ENCODE measurements at places on chromosomes 4 and X. TPM values are rescaled to one million over a fixed set of nuclear protein-coding genes. Genes with fewer than 3 reads are reported as not detected.

- no peak for DNase-seq
- H3K27me3 ChIP-seq, result no peaks in the 10 kb centered on the region
- no peak overlapping the region for H3K27ac ChIP-seq
Observed at GRCh38 chr4:73673286-73673685, 53.0 kb upstream of the RASSF6 start.

- H3K27ac ChIP-seq, result no peak overlapping the region
- H3K27me3 ChIP-seq, result no peaks in the 10 kb centered on the region
- H3K36me3 ChIP-seq, result no peaks in the 10 kb centered on the region
- DNase-seq, result no peak
- no peak overlapping the region for H3K4me3 ChIP-seq
Observed at GRCh38 chrX:12405306-12405705, 267.0 kb downstream of the FRMPD4 start.

The SLITRK4 gene
- total RNA-seq, result 35.6 TPM

- H3K36me3 ChIP-seq, result peaks cover 18% of the 10 kb centered on the region
- no peak overlapping the region for H3K27ac ChIP-seq
- H3K4me3 ChIP-seq, result no peak overlapping the region
- no peaks in the 10 kb centered on the region for H3K4me1 ChIP-seq
Observed at GRCh38 chr4:52612341-52612740, 46.8 kb downstream of the USP46 start.

The YY2 gene
- 1.4 TPM for total RNA-seq

- no peak overlapping the region for H3K4me3 ChIP-seq
- H3K36me3 ChIP-seq, result no peaks in the 10 kb centered on the region
- no peaks in the 10 kb centered on the region for H3K27me3 ChIP-seq
- no peak overlapping the region for H3K27ac ChIP-seq
- no peak for DNase-seq
Observed at GRCh38 chr4:52939325-52939724, 77.2 kb downstream of the RASL11B start.

- H3K27ac ChIP-seq, result no peak overlapping the region
- H3K27me3 ChIP-seq, result no peaks in the 10 kb centered on the region
- peaks cover 3% of the 10 kb centered on the region for H3K4me1 ChIP-seq
- H3K4me3 ChIP-seq, result no peak overlapping the region
Observed at GRCh38 chrX:57587062-57587461, 4.7 kb upstream of the ZXDB start.

DNA sequence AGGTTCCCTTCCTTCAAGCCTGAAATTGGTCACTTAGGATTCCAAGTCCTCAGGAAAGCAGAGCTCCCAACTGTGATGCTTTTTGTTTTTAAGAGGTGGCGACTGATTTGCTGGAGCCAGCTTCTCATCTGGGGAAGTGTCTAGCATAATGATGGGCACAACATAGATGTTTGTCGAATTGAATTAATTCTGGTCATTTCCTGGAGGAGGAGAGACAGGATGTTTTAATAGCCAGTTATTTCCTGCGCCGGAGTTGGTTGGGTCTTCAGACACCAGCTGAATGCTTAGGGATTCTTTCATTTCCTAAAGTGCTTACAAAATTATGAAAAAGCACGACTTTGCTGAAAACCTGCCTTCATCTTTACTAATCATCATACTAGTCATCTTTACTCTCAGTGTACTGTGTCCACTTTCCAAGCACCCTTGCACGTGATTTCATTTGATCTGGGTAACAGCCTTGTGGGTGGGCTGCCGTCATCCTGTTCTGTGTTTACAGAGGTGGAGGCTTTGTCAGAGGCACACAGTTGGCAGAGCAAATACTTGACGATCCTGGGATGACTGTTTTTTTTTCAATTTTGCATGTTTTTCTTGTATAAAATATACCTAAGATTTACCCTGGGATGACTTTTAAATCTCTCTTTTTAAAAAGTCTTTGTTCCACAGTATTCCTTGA lies 49.5 kb downstream of the RGS12 start:
- H3K27ac ChIP-seq, result peak overlapping the region; percentile 0
- H3K36me3 ChIP-seq, result peaks cover 24% of the 10 kb centered on the region
- H3K4me3 ChIP-seq, result no peak overlapping the region
- DNase-seq, result no peak
- peaks cover 32% of the 10 kb centered on the region for H3K4me1 ChIP-seq
- no peaks in the 10 kb centered on the region for H3K27me3 ChIP-seq

Measured in spinal cord (tissue), 10 donors.